ENCODE measurements at places on chromosomes 13 and 19.
A peak's percentile ranks its signal among the peaks of the same experiment; 100 is the strongest.

DNA sequence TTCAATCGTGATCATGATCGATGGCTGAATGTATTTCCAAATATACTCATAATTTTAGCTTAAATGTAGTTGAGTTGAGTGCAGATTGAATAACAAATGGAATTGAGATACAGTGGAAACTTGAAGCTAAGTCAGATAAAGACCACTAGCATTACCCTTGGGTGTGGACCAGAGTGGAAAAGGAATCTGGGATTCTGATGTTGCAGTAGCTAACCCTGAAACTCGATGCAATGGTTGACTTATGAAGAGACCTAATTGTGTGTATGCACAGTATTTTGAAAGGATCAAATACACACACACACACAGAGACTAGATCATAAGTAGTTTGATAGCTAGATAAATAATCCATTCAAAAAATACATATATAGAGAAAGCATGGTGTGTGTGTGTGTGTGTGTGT, 135.8 kb downstream of the RXFP2 start:
- no peak overlapping the region for H3K4me3 ChIP-seq
- no peaks in the 10 kb centered on the region for H3K4me1 ChIP-seq
- H3K27ac ChIP-seq = no peak overlapping the region

- peaks cover 9% of the 10 kb centered on the region for H3K36me3 ChIP-seq
- H3K27ac ChIP-seq = no peak overlapping the region
- no peaks in the 10 kb centered on the region for H3K27me3 ChIP-seq
- no peak overlapping the region for H3K4me3 ChIP-seq
- no peak for DNase-seq
Observed at GRCh38 chr19:10884274-10884673, 12.9 kb downstream of the CARM1 start.

GRCh38 chr13:35693134-35693784, 216.8 kb upstream of the MAB21L1 start:
- no peak overlapping the region for H3K4me3 ChIP-seq
- H3K27ac ChIP-seq = no peak overlapping the region
- no peaks in the 10 kb centered on the region for H3K27me3 ChIP-seq
- no peaks in the 10 kb centered on the region for H3K36me3 ChIP-seq
- no peak for DNase-seq

GRCh38 chr13:55000043-55000442, 1971.4 kb downstream of the OLFM4 start:
- no peaks in the 10 kb centered on the region for H3K27me3 ChIP-seq
- H3K36me3 ChIP-seq = no peaks in the 10 kb centered on the region
- no peak overlapping the region for H3K27ac ChIP-seq
- no peaks in the 10 kb centered on the region for H3K4me1 ChIP-seq
- no peak for DNase-seq
- no peak overlapping the region for H3K4me3 ChIP-seq

- no peaks in the 10 kb centered on the region for H3K4me1 ChIP-seq
- no peak overlapping the region for H3K4me3 ChIP-seq
- H3K36me3 ChIP-seq = no peaks in the 10 kb centered on the region
- H3K27ac ChIP-seq = no peak overlapping the region
Observed at GRCh38 chr13:34988330-34988791, 46.3 kb downstream of the NBEA start.

DNA sequence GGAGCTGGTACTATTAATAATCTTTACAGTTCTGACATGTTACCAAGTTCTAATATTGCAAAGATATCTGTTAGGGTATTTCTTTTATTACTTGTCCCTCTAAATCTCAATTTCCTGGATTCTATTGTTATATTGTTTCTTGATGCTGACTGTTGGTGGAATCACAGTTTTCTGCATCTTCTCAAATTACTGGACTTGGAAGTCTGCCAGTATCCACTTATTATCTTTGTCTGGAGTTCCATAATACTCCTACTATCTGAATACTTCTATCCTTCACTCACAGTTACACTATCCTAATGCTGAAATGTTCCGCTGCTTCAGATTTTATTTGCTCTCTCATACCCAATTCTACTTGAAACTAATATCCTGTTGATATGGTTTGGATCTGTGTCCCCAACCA, 1985.7 kb upstream of the PRR20A start:
- no peaks in the 10 kb centered on the region for H3K36me3 ChIP-seq
- no peak for DNase-seq
- H3K4me3 ChIP-seq = no peak overlapping the region

DNA sequence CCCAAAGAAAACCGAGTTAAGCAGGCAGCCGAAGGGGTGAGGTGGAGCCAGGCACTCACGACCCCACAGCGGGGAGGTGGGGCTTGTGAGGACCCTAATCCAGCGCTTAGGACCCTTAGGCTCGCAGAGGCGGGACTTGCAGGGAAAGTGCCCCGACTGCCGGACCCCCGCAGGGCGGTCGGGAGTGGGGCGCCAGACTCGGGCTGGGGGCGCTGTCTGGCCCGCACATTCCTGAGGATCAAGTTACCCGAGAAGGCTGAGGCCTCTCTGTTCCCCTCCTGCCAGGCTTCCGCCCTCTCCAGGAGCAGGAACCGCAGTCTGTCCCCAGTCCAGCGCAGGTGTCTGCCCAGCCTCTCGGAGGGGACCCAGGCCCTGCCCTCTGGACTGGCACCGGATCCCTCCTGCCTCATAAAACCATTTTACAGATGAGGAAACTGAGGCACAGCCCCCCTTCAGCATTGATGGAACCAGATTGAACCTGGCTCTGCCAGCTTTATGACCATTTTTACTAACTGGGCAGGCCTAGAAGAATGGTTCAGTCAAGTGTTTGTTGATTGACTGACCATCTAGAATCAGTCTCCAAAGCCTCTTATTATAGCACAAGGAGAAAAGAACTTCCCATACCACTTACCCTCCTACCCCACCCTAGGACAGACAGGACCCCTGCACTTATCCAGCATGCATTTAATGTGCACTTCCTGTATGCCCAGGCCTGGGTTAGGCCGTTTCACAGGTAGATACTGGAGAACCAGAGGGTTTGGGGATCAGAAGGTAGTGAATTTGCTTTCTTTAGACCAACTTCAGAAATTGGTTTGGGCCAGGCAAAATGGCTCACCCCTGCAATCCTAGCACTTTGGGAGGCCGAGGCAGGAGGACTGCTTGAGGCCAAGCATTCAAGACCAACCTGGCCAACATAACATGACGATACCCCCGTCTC, 6.7 kb upstream of the JUND start:
- H3K27me3 ChIP-seq = no peaks in the 10 kb centered on the region
- peaks cover 38% of the 10 kb centered on the region for H3K4me1 ChIP-seq
- no peak overlapping the region for H3K27ac ChIP-seq
- no peak for DNase-seq
- no peaks in the 10 kb centered on the region for H3K36me3 ChIP-seq
- H3K4me3 ChIP-seq = no peak overlapping the region

- no peak overlapping the region for H3K4me3 ChIP-seq
- no peaks in the 10 kb centered on the region for H3K4me1 ChIP-seq
- no peak for DNase-seq
- H3K27me3 ChIP-seq = no peaks in the 10 kb centered on the region
Observed at GRCh38 chr13:81138353-81138980, 797.5 kb upstream of the SPRY2 start.

DNA sequence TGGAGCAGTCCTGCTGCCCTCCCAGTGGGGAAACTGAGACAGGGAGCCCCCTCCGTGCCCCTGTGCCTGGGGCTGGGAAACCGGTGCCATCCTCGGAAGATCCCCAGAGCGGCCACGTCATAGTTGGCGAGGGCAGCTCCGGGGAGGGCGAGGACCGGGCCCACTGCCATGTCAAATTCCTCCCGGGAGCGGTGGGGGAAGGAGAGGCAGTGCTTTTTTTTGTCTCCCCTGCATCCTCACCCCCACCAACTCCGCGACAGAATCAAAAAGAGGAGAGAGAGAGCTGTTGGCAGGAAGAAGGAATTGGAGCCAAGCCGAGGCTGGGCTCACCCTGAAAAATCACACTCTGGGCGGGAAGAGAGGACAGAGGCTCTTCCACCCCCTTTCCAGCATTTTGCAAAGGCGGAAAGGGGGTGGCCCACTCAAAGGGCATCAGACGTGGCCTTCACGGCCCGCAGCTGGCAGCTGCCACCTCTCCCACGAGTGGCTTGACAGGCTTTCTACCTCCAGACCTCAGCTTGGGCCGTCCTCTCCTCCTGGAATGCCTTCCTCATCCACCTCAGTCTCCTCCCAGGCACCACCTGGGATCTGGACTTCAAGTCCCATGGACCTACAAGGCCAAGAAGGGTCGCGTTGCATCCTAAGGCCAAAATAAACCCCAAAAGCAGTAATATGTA, 19.6 kb upstream of the NFIC start:
- no peak for DNase-seq
- no peaks in the 10 kb centered on the region for H3K36me3 ChIP-seq
- H3K4me3 ChIP-seq = no peak overlapping the region
- H3K4me1 ChIP-seq = no peaks in the 10 kb centered on the region

- H3K4me3 ChIP-seq = no peak overlapping the region
- H3K4me1 ChIP-seq = no peaks in the 10 kb centered on the region
- H3K36me3 ChIP-seq = no peaks in the 10 kb centered on the region
- H3K27me3 ChIP-seq = no peaks in the 10 kb centered on the region
- no peak overlapping the region for H3K27ac ChIP-seq
Observed at GRCh38 chr13:94178625-94179244, 300.7 kb downstream of the DCT start.

DNA sequence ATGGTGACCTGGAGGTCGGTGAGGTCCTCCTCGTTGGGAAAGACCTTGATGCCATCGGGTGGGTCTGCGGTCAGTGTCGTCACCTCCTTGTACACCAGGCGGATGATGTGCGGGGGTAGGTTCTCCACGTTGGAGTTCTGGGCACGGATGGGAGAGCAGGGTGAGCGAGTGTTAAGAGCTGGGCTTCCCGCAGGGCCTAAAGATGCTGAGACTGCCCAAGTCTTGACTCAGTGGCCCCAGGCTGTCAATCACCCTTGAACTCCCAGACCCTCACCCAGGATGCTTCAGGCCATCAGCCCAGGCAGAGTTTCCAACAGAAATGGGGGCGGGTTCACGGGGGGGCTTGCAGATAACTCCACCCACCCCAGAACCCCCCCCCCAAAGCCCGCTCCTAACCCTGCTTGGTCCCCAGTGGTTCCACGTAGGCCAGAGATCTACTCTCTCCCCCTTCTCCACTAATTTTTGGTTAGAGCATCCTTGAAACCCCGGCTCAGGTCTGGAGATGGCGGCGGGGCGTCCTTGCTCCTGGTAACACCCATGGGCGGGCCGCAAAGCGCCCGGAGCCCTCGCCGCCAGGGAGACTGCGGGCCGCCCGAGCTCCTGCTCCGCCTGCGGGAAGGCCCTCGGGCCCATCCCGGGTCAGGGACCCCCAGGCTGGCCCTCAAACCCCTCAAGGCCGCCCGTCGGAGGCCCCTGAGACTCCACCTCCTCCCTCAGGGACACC, 600 bp downstream of the UBE2S start:
- H3K27ac ChIP-seq = peak overlapping the region; percentile 98
- peak overlapping the region; percentile 93 for H3K4me3 ChIP-seq
- no peaks in the 10 kb centered on the region for H3K27me3 ChIP-seq
- DNase-seq = no peak
- H3K36me3 ChIP-seq = peaks cover 18% of the 10 kb centered on the region

GRCh38 chr19:1861599-1862031, 1.8 kb downstream of the KLF16 start:
- H3K27ac ChIP-seq = peak overlapping the region; percentile 35
- no peaks in the 10 kb centered on the region for H3K36me3 ChIP-seq
- no peaks in the 10 kb centered on the region for H3K27me3 ChIP-seq
- no peak for DNase-seq
- H3K4me3 ChIP-seq = peak overlapping the region; percentile 94

DNA sequence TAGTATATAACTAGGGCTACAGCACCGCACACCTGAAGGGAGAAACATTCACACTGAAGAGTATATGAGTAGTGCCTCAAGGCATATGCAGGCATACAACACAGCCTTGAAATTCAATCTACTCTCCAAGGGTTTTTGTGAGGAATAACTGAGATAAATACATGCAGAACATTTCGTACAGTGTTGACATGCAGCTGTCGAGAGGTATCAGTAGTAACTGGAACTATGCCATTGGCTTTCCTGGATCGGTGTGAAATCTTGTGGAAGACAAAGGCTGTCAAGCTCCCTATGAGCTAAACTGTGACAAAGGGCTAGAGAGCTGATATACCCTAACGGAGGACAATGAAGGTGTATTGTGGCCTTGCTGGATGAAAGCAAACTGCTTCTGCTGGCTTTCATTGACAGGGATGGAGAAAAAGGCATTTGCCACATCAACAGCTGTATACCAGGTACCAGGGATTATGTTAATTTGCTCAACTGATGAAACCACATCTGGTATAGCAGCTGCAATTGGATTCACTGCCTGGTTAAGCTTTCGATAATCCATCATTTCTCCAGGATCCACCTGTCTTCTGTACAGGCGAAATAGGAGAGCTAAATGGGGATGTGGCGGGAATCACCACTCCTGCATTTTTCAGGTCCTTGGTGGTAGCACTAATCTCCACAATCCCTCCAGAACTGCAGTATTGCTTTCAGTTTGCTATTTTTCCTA, 16.3 kb downstream of the MTRF1 start:
- no peaks in the 10 kb centered on the region for H3K27me3 ChIP-seq
- no peaks in the 10 kb centered on the region for H3K4me1 ChIP-seq
- no peaks in the 10 kb centered on the region for H3K36me3 ChIP-seq
- H3K27ac ChIP-seq = no peak overlapping the region

DNA sequence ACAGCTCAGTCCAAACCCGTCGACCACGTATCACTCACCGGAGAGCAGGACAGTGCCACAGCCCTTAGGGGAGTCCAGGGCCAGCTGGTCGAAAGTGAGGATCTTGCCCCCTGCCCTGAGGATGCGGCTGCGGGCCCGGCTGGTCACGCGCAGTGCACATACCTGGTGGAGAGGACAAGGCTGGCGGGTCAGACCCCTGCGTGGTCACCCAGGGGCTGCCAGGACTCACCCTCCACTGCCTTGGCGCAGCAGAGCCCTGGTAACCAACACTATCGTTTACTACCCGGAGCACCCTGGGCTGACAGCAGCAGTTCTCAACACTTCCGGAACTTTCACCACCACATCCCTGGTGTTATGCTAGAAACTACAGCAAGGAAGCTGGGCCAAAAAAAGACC, 1.2 kb upstream of the FAM83E start:
- H3K27me3 ChIP-seq = no peaks in the 10 kb centered on the region
- H3K27ac ChIP-seq = no peak overlapping the region
- peaks cover 14% of the 10 kb centered on the region for H3K4me1 ChIP-seq
- no peak for DNase-seq
- H3K4me3 ChIP-seq = no peak overlapping the region

DNA sequence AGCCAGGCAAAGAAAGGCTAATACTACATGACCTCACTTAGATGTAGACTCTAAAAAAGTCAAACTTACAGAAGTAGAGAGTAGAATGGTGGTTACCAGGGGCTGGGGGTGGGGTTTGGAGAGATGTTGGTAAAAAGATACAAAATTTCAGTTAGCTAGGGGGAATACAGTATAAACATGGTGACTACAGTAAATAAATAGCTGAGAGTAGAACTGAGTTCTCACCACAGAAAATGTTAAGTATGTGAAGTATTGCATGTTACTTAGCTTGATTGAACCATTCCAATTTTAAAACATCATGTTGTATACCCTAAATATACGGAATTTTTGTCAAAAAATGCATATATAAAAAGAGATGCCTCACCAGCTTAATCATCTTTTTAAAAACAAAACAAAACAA, 67.5 kb upstream of the DOCK9 start:
- DNase-seq = no peak
- no peaks in the 10 kb centered on the region for H3K27me3 ChIP-seq
- no peaks in the 10 kb centered on the region for H3K36me3 ChIP-seq
- peaks cover 14% of the 10 kb centered on the region for H3K4me1 ChIP-seq
- no peak overlapping the region for H3K4me3 ChIP-seq
- no peak overlapping the region for H3K27ac ChIP-seq

GRCh38 chr19:47122359-47123335, 8.0 kb upstream of the SAE1 start:
- H3K4me1 ChIP-seq = no peaks in the 10 kb centered on the region
- H3K27ac ChIP-seq = no peak overlapping the region
- DNase-seq = no peak
- H3K36me3 ChIP-seq = no peaks in the 10 kb centered on the region
- H3K27me3 ChIP-seq = no peaks in the 10 kb centered on the region

- DNase-seq = no peak
- no peaks in the 10 kb centered on the region for H3K36me3 ChIP-seq
- H3K27me3 ChIP-seq = no peaks in the 10 kb centered on the region
Observed at GRCh38 chr13:81745391-81745790, 1404.5 kb upstream of the SPRY2 start.
